ENCODE measurements at places on chromosomes 1 and 21.
A peak's percentile ranks its signal among the peaks of the same experiment; 100 is the strongest.

- no peak for DNase-seq
Measured at GRCh38 chr1:193525917-193526710, 339.7 kb upstream of the B3GALT2 start.

- peak; percentile 19 for DNase-seq
Measured at GRCh38 chr1:44609412-44609767, 64.9 kb downstream of the TMEM53 start.

- DNase-seq = no peak
Measured at GRCh38 chr1:66599899-66600737, 66.2 kb downstream of the SGIP1 start.

DNA sequence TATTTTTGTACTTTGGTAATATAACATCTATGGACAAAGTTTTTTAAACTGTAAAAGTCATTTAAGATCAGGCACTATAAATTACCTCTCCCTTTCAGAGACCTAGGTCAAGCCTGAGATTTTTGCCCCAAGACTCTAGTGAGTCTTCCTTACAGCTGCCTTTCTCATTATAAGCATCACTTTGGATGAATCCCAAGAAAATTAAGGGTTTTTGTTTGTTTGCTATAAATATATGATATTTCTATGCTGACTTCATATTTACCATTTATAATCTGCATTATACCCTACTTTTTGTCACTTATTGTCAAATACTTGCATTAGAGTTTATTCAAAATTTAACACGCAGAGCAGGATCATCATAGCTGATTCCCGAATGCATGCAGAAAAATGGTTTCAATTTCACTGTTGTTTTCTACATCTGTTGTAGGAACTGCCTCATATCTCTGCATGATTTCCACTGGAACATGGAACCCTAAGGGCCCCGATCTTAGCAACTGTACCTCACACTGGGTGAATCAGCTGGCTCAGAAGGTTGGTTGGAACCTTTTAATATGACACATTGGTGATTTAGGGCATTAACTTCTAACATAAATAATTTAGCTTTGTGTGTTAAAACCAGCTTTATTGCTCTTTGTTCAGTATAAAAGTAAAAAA, 150.0 kb downstream of the ADGRL2 start:
- no peak for DNase-seq

GRCh38 chr21:21632926-21633325, 634.7 kb downstream of the NCAM2 start:
- DNase-seq = no peak

GRCh38 chr1:35656863-35657232, 15.5 kb upstream of the PSMB2 start:
- no peak for DNase-seq

GRCh38 chr1:1284221-1285101, 4.2 kb downstream of the SCNN1D start:
- DNase-seq = no peak

DNA sequence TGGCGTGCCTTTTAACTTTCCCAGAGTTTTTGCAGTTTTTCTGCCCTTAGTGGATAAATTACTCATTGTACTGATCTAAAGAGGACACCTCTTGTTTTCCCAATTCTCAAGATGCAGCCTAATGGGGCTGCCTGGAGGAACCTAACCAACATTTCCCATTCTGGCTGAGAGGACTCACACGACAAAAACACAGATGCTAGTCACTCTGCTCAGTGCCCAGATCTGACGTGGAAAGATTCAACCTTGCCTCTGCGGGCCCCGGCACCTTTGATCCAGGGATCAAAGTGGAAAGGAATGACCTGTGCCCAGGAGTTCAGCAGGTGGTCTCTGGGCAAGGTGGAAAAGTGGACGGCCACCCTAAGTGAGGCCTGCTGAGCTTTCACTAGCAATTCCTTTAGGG, 162.4 kb upstream of the FMN2 start:
- no peak for DNase-seq

GRCh38 chr1:205656236-205656635, 24.1 kb downstream of the SLC45A3 start:
- no peak for DNase-seq

DNA sequence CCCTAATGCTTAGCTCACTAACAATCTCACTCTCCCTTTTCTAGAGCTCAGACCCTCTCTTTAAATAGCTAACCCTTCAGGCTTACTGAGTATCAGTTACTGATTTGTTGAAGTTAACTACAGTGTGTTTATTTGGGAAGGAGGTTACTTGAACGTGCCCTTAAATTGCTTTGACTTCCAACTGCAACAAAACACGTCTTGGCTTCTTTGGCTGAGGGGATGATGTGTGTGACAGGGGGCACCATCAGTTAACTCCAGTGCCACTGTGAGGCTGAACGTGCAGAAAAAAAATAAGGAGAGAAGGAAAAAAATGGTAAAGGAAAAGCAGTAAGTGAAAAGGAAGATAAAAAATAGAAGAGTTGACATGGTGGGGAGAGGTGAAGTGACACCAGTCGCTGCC, 75.1 kb upstream of the NRIP1 start:
- DNase-seq = no peak

DNA sequence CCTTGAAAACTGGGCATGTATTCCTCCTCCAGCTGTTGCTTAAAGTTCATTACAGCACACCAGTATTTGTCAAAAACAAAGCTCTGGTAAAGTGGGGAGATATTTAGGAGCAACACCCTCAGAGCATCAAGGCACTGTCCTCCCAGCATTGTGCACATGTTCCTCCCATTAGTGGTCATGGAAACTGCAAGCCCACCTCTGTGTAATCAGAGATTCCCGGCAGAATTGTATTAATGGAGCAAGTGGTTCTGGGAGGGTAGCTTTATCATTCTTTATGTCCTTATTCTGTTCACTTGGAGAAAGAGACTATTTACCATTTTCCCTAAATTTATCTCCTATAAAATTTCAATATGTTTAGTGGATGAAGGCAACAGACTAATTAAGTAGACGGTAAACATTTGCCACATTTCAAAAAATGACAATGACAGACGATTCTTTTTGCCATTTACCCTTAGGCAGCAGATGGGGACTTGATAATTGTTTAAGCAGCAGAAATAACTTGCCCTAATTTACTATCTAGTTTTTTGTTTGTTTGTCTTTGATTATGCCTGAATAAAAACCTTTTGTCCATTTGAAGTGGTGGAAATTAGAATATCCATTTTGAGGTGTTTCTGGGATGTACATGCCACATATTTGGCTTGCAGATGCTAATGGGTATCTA, 289.6 kb upstream of the ST6GALNAC5 start:
- DNase-seq = no peak

- DNase-seq = no peak
Measured at GRCh38 chr21:21955204-21955603, 957.0 kb downstream of the NCAM2 start.

- no peak for DNase-seq
Measured at GRCh38 chr1:66954208-66954607, 29.4 kb downstream of the MIER1 start.

DNA sequence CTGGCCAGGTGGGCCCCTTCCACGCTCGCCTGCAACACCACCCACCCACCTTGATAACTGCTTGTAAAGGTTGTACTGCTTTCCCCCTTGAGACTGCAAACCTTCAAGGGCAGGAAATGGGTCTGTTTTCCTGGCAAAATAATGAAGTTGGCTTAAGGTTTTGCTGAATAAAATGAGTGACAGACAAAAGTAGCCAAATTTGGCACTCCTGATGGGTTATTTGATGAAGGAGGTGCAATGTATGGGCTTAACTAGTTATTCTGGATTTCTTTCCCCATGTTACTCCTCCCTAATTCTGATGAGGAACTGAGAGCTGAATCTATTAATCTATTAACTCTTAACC, 14.6 kb upstream of the HLCS start:
- no peak for DNase-seq

DNA sequence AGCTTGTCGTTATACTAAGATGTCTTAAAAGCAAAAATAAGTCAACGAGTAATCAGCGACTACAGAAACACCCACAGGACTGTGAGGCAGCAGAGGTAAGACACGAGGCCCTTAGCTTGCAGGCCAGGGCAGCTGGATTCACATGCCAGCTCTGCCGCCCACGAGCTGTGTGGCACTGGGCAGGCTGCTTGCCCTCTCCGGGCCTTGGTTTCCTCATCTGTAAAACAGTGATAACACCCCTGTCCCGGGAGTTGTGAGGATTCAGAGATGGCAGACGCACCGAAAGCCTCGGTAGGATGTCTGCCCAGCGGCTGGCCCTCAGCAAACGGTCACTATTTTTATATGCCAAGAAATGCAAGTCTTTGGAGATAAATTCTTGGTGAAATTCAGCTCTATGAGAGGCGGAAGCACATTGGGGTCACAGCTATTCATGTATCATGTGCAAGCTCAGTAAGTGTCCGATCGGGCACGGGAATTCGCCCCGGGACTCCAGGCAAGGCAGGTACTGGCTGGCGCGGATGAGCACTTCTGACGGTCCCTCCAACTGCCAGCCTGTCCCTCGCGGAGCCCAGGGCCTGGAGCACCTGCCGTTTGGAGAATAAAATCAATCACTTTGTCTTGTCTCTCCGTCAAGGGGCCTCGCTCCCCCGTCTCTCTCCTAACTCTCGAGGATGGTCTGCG, 1.1 kb downstream of the C2CD2 start:
- no peak for DNase-seq

DNA sequence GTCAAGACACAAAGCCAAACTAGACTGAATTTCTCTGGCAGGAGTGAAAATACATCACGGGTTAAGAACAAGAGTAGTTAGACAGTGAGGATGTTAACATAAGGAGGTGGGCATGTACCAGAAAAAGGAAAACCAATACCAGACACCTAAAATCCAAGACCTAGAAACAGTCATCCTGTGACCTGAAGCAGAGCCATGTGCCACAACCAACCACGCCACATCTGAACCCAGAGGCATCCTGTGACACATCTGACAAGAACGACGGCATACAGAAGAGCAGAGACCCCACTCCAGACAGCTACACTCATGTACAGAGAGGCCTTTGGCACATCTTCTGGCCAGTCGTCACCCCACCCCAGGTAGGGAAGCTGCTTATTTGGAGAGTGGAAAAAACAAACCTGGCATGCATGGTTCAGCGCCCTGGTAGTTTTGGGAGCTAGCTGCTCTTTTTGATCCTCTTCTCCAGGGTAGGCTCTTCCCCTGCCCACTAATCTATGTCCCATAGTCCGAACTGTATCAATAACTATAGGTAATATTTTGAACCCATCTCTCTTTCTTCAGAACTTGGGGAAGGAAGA, 72.1 kb downstream of the SLC45A1 start:
- DNase-seq = no peak
